ENCODE measurements at places on chromosomes 7 and 10.

DNA sequence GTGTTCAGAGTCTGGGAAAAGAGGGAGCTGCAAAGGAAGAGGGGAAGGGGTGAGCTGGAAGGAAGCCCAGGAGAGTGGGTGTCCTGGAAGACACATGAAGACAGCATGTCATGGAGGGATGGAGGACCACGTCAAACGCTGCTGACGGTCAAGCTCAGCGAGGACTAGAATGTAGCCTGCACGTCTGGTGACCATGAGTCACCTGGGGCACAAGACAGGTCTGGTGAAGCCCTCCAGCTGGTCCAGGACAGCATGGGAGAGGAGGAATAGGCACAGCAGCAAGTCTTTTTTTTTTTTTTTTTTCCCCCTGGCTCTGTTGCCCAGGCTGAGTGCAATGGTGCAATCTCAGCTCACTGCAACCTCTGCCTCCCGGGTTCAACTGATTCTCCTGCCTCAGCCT, 19.6 kb upstream of the AMZ1 start:
- no peak overlapping the region for H3K4me3 ChIP-seq
- H3K36me3 ChIP-seq, result no peaks in the 10 kb centered on the region
- no peak for DNase-seq
- H3K4me1 ChIP-seq, result peaks cover 5% of the 10 kb centered on the region
- H3K27ac ChIP-seq, result no peak overlapping the region
- H3K27me3 ChIP-seq, result no peaks in the 10 kb centered on the region

DNA sequence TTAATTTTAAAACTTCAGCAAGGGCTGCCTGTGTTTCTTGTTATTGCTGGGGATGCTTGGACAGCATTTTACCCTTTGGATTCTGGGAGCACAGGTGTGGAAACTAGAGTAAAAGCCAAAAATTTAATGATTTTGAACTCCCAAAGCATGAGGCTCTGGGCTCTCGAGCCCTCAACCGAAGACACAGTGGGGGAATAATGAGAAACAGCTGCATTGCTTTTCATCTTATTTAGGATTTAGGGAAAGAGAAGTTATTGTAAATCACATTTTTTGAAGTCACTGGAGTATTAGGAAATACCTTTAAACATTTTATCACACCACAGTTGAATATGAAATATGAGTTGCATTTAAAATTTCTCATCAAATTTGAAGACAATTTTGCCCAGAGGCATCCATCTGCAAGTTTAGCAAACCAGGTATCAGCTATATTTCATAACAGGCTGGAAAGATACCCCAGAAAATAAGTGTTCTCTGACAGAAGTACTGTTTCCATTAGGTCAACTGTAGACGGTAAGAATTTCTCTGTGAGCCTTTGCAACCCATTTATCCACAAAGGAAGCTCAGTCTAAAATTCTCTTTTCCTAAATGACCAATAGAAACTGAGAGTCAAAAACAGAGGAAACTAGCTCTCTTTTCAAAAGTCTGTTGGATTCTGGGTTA, 290.6 kb upstream of the PHYHIPL start:
- no peaks in the 10 kb centered on the region for H3K4me1 ChIP-seq
- no peak overlapping the region for H3K27ac ChIP-seq
- no peak overlapping the region for H3K4me3 ChIP-seq
- DNase-seq, result no peak
- no peaks in the 10 kb centered on the region for H3K27me3 ChIP-seq
- H3K36me3 ChIP-seq, result no peaks in the 10 kb centered on the region

DNA sequence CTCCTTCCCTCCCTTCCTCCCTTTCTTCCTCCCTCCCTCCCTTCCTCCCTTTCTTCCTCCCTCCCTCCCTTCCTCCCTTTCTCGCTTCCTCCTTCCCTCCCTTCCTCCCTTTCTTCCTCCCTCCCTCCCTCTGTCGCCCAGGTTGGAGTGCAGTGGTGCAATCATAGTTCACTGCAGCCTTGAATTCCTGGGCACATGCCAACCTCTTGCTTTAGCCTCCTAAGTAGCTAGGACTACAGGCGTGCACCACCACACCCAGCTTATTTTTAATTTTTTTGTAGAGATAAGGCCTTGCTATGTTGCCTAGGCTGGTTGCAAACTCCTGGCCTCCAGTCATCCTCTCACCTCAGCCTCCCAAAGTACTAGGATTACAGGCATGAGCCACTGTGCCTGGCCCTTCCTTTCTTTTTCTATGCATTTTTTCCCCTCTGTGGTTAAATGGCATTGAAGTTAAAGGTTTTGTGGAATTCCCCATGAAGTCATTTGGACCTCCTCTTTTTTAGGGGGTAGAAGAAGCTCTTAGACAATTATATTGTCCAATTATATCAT, 9.6 kb downstream of the KLHDC10 start:
- no peaks in the 10 kb centered on the region for H3K27me3 ChIP-seq
- no peak overlapping the region for H3K27ac ChIP-seq
- no peaks in the 10 kb centered on the region for H3K36me3 ChIP-seq
- H3K4me1 ChIP-seq, result no peaks in the 10 kb centered on the region
- DNase-seq, result no peak

GRCh38 chr7:157687845-157688532, 351.2 kb downstream of the DNAJB6 start:
- H3K4me3 ChIP-seq, result no peak overlapping the region
- peaks cover 4% of the 10 kb centered on the region for H3K4me1 ChIP-seq
- H3K27ac ChIP-seq, result no peak overlapping the region
- no peak for DNase-seq
- peaks cover 48% of the 10 kb centered on the region for H3K27me3 ChIP-seq

- H3K4me3 ChIP-seq, result no peak overlapping the region
- H3K27me3 ChIP-seq, result no peaks in the 10 kb centered on the region
- no peaks in the 10 kb centered on the region for H3K36me3 ChIP-seq
- no peak overlapping the region for H3K27ac ChIP-seq
- no peak for DNase-seq
Measured at GRCh38 chr10:128602183-128602582, 476.0 kb upstream of the MKI67 start.

DNA sequence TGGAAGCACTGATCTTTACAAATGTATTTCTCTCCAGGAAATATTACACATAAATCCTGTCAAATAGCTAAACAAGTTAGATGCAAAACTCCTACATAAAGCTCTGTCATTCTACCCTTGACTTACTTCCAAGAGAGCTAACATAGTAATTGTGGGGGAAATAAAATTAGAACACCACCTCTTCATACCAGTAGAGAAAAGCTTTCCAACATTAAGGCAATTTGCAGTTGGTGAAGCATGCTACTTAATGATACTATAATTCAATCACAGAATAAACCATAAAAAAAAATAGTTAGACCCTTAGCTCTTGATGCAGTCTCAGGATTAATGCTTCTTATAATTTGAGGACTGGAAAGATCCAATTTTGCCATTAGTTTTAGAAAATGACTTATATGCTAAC, 35.2 kb downstream of the SEMA3A start:
- no peak overlapping the region for H3K27ac ChIP-seq
- no peak overlapping the region for H3K4me3 ChIP-seq
- DNase-seq, result peak; percentile 14
- H3K27me3 ChIP-seq, result no peaks in the 10 kb centered on the region
- no peaks in the 10 kb centered on the region for H3K36me3 ChIP-seq
- H3K4me1 ChIP-seq, result no peaks in the 10 kb centered on the region

GRCh38 chr7:106190589-106191330, 78.6 kb upstream of the SYPL1 start:
- no peak overlapping the region for H3K27ac ChIP-seq
- no peak for DNase-seq
- no peak overlapping the region for H3K4me3 ChIP-seq
- H3K36me3 ChIP-seq, result no peaks in the 10 kb centered on the region
- H3K27me3 ChIP-seq, result no peaks in the 10 kb centered on the region

- no peaks in the 10 kb centered on the region for H3K36me3 ChIP-seq
- H3K27me3 ChIP-seq, result no peaks in the 10 kb centered on the region
- H3K27ac ChIP-seq, result no peak overlapping the region
- H3K4me3 ChIP-seq, result no peak overlapping the region
- H3K4me1 ChIP-seq, result no peaks in the 10 kb centered on the region
Measured at GRCh38 chr10:117425974-117426566, 50.8 kb upstream of the PDZD8 start.

DNA sequence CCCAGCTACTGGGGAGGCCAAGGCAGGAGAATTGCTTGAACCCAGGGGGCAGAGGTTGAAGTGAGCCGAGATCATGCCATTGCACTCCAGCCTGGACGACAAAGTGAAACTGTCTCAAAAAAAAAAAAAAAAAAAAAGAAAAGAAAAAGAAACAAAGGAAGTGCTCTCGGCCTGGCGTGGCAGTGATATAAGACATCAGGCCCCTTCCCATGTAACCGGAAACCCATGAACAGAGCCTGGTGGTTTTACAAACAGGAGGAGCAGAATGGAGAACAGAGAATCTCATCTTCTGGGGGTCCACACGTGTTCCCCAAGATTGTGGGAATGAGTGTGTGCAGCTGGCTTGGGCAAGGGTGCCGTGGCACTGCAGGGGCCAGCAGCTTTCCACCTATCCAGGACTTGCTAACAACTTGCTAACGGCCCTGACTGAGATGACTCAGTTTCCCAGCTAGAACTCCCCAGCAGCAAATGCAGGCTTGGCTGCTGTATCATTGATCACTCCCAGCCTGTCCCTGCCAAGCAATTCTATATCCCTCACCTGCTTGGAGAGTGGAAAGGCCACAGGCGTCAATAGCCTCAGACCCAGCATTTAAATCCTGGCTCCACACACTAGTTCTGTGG, 103.0 kb downstream of the COL26A1 start:
- no peaks in the 10 kb centered on the region for H3K36me3 ChIP-seq
- H3K27ac ChIP-seq, result no peak overlapping the region
- H3K27me3 ChIP-seq, result no peaks in the 10 kb centered on the region
- DNase-seq, result peak; percentile 46

GRCh38 chr7:18573410-18574234, 78.1 kb downstream of the HDAC9 start:
- H3K27ac ChIP-seq, result no peak overlapping the region
- no peaks in the 10 kb centered on the region for H3K36me3 ChIP-seq
- no peak for DNase-seq

DNA sequence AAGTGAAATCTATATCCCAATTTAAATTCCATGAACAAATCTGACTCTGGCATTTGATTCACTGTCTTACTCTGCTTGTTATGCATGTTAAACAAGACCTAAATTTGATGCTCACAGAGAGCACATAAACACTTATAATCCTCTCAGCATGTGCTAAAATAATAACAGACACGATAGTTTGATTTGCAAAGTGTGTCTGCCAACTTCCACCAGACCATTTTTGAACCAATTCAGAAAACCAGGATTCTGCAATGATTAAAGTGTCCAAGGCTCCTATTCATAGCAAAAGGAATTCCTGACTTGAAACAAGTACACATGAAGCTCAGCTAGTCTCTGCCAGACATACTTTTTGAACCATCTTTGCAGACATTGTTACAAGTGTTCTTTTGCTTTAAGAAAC, 11.2 kb downstream of the RBM20 start:
- no peak for DNase-seq
- H3K27me3 ChIP-seq, result no peaks in the 10 kb centered on the region
- no peak overlapping the region for H3K27ac ChIP-seq
- no peak overlapping the region for H3K4me3 ChIP-seq
- no peaks in the 10 kb centered on the region for H3K36me3 ChIP-seq

DNA sequence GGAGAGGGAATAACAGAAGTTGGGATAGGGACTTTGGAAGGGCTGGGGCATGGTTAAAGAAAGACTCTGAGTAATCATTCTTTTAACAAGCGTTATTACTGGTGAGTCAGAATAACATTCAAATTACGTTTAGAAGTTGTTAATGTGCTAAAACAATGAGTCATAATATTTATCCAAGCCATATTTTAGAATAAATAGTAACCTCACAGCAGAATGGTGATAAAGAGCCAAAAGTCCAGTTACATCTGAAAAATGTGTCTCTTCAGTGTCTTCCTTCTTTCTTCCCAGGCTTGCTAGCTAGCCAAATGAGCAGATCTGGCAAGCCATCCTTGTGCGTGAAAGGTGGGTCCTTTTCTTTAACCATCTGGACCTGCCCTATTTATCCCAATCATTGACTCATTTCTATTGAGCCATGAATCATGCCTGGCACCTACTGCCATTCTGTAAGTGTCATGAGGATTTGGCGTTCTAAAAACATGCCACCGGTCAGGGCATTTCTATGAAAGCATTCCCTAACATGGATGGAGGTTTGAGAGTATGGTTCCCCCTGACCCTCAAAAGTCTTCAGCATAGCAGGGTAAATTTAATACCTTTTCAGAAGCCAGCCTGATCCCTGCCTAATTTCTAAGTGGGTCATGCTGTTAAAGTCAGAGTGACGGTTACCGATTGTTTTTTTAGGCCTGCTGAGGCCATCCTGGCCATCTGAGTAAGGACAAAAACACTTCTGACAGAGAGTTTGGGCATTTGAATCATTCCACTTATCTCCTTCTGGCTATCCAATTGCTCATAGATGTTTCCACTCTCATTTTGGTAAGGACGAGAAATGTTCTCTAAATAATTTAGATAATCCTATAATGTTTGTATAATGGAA, 26.9 kb downstream of the MYPN start:
- no peaks in the 10 kb centered on the region for H3K36me3 ChIP-seq
- H3K27me3 ChIP-seq, result no peaks in the 10 kb centered on the region
- H3K4me1 ChIP-seq, result no peaks in the 10 kb centered on the region
- no peak overlapping the region for H3K4me3 ChIP-seq
- DNase-seq, result no peak
- H3K27ac ChIP-seq, result no peak overlapping the region

- no peaks in the 10 kb centered on the region for H3K36me3 ChIP-seq
- no peaks in the 10 kb centered on the region for H3K27me3 ChIP-seq
- no peak for DNase-seq
- H3K4me3 ChIP-seq, result no peak overlapping the region
- H3K4me1 ChIP-seq, result peaks cover 9% of the 10 kb centered on the region
Measured at GRCh38 chr7:36305648-36306047, 84.0 kb upstream of the ANLN start.

- no peaks in the 10 kb centered on the region for H3K27me3 ChIP-seq
- DNase-seq, result no peak
- no peak overlapping the region for H3K4me3 ChIP-seq
- H3K36me3 ChIP-seq, result no peaks in the 10 kb centered on the region
Measured at GRCh38 chr7:111535142-111535870, 27.0 kb downstream of the IMMP2L start.

- H3K36me3 ChIP-seq, result no peaks in the 10 kb centered on the region
- H3K4me3 ChIP-seq, result no peak overlapping the region
- H3K4me1 ChIP-seq, result no peaks in the 10 kb centered on the region
Measured at GRCh38 chr7:151864081-151864480, 12.8 kb downstream of the PRKAG2 start.

DNA sequence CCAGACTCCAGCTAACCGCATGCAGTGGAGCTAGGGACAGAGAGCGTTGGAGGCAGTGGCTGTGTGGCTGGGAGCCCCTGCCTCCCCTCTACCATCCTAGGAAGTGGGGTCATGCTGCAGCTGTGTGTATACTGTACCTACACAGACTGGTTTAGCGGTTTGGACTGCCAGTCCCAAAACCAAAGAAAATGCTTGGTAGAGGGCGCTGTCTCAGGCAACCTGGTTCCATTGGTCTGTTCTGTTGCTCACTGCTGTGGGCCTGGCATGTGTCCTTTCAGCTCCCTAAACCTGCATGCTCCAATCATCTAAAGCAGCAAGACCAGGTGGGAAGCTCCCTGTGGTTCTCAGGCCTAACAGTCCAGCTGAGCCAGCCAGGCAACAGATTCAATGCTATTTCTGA, 4.5 kb downstream of the RBP4 start:
- no peaks in the 10 kb centered on the region for H3K36me3 ChIP-seq
- no peaks in the 10 kb centered on the region for H3K4me1 ChIP-seq
- H3K27ac ChIP-seq, result no peak overlapping the region
- no peak for DNase-seq
- no peak overlapping the region for H3K4me3 ChIP-seq

Measured in kidney (tissue), 22 donors.